ENCODE measurements at places on chromosomes 3 and 15.
A peak's percentile ranks its signal among the peaks of the same experiment; 100 is the strongest.

DNA sequence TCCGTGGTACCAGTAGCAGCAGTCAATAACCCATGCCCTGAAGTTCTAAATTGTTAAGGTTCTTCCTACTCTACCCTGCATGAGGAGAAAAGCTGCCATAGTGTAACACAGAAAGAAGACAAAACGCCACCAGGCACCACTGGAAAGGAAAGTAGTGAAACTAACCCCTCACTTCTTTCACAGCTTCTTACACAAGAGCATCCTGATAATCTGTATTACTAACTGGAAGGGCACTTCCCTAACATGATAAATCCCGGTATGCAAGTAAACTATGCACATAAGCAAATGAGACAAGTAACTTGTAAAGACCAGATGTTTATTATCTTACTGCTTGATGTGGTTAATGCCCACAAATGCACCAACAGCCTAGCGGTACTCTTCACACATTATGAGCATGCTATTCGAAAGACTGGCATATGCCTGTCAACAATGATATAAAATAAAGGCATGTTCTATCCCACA lies 141.3 kb downstream of the ADAM10 start:
- DNase-seq: no peak

- DNase-seq: no peak
Measured at GRCh38 chr15:33358306-33358705, 47.5 kb downstream of the RYR3 start.

DNA sequence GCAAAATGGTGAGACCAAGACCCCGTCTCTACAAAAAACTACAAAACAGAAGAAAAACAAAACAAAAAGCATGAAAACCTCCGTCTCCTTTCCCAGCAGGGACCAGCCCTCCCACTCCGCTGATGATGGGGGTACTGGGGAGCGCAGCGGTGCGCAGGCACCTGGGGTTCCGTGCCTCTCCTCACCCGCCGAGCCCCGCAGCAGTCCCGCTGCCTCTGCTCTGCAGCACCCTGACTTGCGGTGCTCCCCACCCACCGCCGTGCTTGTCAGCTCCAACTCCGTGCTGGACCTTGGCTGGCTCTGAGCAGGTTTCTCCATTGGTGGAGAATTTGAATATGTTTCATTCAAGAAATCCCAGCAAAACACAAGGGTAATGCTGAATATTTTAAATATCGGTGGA lies 46.7 kb upstream of the ATP10A start:
- DNase-seq: no peak

GRCh38 chr3:152472672-152472954 lies 203.9 kb downstream of the MBNL1 start:
- no peak for DNase-seq

DNA sequence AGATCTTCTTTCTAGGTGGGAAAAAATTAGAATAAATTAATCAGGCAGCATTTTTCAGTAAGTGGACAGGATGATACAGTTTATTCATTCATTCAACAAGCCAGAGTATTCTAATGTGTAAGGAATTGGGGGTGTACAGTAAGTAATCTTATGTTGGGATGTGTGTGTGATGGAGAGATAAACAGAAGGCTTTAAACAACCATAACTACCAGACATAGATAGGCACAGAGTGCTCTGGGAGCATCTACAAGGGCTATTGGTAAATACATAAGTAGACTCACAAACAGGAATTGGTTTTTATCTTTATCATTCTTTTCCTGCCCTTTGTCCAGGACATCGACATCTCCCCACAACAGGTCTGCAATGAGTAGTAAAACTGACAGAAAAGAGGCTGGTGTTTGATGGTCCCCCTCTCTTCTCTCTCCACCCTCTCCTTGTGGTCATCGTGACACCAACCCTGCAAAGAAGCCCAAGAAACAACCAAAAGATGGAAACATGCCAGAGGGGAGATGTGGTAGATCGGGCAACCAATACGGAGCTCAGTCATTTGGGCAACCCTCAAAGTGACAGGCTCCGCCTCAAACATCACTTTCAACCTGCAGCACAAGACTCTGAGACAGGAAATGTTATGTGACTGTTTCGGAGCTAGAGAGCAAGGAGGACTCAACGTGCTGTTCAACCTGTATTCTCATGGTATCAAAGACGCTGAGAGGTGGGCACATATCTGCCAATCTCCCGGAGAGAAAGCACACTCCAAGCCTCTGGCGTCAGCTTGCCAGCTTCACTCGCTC lies 28.7 kb upstream of the B3GNT5 start:
- no peak for DNase-seq

DNA sequence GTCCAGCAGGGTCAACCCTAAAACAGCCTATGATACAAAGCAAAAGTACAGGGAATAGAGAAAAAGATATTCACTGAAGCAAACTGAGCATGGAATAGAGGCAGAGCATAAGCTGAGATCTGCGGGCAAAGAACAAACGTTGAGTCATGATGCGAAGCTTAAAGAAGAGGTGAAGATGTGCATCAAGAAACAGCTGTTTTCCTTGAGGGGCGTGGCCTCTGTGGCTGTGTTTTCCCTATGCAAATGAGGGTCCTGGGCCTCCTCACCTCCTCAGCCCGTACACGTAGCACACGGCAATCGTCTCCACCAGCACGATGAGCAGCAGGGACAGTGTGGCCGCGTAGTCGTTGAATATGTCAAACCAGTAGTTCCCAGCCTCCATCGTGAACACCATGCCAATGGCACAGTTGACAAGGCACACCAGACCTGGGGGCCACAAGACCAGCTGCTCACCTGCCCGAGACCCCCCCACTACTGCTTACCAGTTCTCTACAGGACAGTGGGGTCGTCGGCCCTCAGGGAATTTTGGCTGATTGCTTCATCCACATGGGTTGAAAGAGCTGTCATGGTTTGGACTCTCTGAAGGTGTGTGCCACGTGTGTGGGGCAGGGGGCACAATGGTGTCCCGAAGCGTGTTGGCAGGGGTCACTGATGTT lies 33.6 kb downstream of the SLC6A20 start:
- no peak for DNase-seq

DNA sequence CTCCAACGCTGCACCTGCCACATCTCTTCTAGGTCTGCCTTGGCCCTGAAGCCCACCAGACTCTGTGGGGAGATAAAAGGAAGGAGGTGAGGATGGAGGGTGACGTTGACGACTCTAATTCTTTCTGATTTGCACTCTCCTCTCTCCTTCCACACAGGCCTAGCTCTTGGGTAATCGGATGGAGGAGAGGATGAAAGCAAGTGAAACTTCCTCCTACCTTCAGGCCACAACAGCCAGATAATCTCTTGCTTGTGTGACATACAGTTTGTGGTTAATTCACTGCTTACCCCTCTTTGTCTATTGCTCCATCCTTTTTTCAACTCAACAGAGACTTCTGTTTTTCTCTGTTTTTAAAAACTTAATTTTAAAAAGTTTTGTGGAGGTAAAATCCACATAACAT lies 208.1 kb downstream of the SV2B start:
- DNase-seq: peak; percentile 48

DNA sequence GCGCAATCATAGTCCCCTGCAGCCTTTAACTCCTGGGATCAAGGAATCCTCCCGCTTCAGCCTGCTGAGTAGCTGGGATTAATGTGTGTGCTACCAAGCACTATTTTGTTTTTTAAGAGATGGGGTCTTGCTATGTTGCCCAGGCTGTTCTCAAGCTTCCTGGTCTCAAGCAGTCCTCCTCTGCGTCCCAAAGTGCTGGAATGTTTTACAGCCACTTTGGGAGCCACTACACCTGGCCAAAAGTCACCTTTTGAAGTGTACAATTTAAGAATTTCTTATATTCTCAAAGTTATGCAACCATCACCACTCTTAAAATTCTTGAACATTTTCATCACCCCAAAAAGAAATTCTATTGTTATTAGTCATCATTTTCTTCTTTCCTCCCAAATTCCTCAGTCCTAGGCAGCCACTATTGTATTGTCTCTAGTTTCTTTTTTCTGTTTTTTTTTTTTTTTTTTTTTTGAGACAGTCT lies 17.8 kb downstream of the CDV3 start:
- DNase-seq: no peak

- DNase-seq: peak; percentile 21
Measured at GRCh38 chr3:142027735-142028134, 121.6 kb downstream of the TFDP2 start.

- no peak for DNase-seq
Measured at GRCh38 chr3:71441217-71441924, 142.2 kb downstream of the FOXP1 start.

GRCh38 chr3:124275412-124275811 lies 283.5 kb upstream of the ROPN1 start:
- DNase-seq: no peak

GRCh38 chr15:45146405-45146804 lies 16.6 kb downstream of the DUOX1 start:
- no peak for DNase-seq

- no peak for DNase-seq
Measured at GRCh38 chr15:33956397-33956796, 11.9 kb upstream of the CHRM5 start.

GRCh38 chr15:82850731-82851130 lies 41.3 kb downstream of the WHAMM start:
- no peak for DNase-seq

GRCh38 chr3:77500721-77501120 lies 460.8 kb downstream of the ROBO2 start:
- DNase-seq: no peak

DNA sequence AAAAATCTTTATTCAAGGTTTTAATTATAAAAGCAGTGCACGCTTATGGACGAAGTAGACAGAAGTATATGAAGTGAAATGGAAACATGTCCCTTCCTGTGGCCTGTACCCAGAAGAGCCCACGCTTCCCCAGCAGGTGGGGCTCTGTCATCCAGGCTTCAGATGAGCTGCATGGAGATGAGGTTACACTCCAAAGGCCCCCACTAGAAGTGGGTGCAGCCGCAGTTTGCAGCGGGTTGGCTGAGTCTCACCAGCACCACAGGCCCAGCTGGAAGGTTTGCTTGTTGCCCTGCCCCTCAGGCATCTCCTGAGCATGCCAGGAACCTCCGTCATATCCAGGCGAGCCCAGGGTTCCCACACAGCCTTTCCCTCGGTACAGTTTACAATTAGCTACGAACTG lies 33.1 kb downstream of the PRR20G start:
- DNase-seq: no peak

- no peak for DNase-seq
Measured at GRCh38 chr3:44845528-44846520, 15.9 kb upstream of the TMEM42 start.

GRCh38 chr15:67892559-67893377 lies 52.9 kb upstream of the RNU6-1 start:
- no peak for DNase-seq

DNA sequence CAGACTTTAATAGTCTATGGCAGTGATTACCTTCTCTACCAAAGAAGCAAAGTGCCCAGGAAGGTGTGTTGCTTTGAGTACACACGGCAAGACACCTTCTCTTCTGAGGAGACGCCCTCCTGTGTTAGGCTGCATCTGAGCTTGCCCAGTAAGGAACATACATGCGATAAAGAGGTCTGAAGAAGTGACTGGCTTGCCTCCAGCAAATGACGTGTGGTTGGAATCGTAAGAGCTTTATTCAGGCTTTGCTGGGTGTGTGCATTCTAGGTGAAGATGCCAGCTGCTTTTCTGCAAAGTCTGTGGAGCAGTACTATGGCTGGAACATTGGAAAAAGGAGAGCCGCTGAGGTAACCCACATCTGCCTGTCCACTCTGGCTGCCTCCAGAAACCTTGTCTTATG lies 22.4 kb downstream of the MAP6D1 start:
- no peak for DNase-seq

DNA sequence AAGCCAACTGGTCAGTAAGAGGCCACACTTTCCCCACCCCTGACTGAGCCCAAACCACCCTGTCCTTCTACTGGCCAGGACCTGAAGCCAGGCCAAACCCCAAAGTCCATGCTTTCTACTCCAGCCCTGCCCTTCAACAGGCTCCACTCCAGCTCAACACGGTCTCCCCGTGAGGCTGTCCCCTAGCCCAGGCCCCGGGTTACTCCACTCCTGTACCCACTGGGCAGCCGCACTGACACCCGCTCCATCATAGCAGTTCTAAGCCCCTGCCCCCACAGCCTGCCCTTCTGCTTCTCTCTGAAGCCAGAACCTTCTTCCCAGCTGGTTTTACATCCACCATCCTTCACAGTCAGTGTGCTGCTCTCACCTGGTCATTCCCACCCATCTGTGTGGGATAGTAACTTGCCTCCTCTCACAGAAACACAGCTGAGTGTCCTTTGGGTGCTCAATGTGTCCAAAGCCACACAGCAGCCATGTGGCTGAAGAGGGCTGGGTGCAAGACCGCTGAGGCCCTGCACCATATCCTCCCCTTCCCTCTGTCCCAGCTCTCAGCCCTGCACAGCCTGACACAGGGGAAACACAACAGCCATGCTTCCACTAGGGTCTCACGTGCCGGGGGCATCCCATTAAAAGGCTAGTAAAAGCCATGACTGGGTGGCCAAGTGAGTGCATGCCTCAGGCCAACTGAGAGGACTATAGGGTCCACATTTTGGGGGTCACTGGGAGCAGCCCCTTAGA lies 38.1 kb downstream of the TLE3 start:
- no peak for DNase-seq

DNA sequence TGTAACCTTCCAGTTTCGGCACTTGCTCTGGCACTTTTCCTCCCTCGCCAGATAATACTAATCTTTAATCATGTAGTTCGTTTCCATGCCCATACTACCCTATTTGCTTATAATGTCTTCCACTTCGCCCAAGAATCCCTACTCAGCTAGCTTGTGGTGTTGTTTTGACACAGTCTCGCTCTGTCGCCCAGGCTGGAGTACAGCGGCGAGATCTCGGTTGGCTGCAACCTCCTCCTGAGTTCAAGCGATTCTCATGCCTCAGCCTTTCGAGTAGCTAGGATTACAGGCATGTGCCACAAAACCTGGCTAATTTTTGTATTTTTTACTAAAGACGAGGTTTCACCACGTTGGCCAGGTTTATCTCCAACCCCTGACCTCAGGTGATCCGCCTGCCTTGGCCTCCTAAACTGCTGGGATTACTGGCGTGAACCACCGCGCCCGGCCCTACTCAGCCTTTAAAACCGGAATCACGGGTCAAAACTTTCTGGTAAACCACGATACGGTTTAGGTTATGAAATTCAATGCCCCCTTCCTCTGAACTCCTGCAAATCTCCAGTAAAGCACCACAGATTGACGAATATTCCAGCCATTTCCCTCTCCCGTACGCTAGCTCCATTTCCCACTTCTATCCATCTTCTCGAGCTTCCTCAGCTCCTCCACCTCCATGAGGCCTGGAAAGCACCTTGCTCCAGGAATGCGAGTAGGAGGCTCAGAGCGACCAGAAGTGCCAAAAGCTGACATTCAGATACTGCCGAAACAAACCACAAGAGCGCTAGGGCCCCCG lies 878 bp upstream of the RAD51 start:
- DNase-seq: no peak

Measured in GF-D8 (cell line).